ENCODE measurements at places on chromosomes 4 and X.

- DNase-seq: no peak
Measured at GRCh38 chr4:73508651-73509050, 27.1 kb downstream of the AFM start.

DNA sequence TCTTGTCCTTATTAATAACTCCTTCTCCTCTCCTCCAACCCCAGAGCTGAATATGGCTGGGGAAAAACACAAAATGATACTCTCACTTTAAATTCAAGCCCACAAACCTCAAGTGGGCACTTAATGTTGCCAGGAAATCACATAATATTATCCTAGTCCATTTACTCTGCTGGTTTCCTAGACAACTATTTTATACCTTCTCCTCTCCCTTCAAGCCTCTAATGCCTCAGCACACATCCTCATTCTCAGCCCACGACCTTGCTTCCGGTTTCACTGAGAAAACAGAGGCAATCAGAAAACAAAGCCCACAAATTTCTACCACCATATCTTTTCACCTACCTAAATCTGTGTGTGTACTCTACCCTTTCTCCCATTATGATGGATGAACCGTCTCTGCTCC, 12.1 kb upstream of the CLCN5 start:
- DNase-seq: no peak

DNA sequence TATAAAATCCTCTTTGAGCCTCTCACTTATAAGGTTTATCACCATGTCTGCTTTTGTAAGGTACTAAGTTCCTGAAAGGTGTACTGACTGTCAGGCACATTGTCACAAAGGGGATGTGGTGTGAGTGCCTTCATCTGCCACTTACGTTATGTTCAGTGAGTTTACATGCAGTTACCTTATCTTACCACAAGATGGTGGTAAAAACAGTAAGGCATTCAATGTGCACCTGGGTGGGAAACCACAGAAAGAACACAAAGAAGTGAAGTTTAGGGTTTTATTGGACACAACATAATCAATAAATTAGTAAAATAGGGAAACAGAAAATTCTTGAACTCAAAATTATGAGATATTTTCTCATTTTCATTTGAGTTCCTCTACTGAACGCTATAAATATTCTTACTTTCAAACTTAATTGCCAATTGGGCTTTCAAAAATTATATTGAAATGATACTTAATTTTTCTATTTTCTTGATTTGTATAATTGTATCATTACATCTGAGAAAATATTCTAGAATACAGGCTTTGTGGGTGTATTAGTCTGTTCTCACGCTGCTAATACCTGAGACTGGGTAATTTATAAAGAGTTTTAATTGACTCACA, 650.8 kb downstream of the PCDH7 start:
- no peak for DNase-seq

DNA sequence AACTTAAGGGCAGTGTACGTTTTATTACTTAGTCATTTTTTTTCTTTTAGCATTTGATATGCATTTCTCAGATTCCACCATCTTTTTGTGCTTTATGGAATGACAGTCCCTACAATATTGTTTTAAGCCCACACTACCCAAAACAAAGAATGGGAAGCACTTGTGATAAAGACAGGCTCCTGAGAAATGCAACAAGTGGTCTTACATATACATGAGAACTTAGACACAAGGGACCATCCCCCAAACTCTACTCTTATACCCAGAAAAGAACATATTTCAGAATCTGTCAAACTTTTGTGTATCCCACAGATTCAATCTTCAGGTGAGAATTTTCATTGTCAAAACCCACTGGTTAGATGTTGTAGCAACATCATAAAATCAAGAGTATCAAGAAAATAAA, 491.1 kb downstream of the AFF2 start:
- DNase-seq: no peak

DNA sequence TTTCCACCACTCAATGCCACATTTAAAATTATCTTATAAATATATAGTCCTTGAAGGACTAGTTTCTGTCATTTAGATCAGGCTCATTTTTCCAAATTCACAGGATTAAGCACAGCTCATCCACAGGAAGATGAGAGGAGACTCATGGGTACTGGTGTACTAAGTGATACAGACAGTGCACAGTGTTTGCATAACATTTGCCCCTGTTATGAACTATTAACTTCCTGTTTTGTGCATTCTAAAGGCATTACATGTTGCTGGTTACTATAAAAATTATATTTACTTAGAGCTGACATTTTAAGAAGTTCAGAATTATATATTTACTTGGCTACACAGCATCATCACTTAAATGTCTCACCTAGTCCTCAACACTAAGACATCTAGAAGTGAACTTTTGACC, 772.0 kb downstream of the TECRL start:
- DNase-seq: no peak

DNA sequence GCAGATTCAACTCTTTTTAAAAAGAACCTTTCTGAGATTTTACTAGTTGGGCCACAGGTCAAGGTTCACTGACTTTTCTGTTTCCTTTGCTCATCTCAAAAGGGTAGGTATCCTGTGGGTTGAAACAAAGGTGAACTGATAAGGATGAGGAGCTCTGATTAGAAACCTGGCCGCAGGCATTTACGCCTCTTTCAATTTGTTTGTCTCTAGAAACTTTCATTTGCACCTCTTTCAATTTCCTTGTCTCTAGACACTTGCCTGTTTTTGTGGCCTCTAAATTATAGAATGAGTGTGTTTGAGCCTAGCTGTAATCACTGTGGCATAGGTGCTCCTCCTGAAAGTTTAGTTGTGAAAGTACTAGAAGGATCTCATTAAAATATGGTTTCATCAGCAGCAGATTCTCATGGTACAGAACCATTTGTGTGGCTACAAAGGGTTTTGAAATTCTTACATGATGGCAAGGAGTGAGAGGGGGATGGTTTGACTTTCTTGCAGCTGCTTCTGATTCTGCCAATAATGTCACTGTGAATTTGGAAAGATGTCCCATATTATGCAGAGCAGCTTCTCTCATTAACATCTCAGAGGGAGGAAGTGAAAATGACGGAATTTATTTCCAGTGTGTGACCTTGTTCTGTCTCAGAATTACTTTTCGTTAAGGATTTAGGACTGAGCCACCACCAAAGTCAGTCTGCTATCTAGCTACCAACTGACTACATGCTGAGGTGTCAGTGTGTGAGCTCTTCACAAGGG, 142.2 kb downstream of the SH2D1A start:
- DNase-seq: peak; percentile 30

DNA sequence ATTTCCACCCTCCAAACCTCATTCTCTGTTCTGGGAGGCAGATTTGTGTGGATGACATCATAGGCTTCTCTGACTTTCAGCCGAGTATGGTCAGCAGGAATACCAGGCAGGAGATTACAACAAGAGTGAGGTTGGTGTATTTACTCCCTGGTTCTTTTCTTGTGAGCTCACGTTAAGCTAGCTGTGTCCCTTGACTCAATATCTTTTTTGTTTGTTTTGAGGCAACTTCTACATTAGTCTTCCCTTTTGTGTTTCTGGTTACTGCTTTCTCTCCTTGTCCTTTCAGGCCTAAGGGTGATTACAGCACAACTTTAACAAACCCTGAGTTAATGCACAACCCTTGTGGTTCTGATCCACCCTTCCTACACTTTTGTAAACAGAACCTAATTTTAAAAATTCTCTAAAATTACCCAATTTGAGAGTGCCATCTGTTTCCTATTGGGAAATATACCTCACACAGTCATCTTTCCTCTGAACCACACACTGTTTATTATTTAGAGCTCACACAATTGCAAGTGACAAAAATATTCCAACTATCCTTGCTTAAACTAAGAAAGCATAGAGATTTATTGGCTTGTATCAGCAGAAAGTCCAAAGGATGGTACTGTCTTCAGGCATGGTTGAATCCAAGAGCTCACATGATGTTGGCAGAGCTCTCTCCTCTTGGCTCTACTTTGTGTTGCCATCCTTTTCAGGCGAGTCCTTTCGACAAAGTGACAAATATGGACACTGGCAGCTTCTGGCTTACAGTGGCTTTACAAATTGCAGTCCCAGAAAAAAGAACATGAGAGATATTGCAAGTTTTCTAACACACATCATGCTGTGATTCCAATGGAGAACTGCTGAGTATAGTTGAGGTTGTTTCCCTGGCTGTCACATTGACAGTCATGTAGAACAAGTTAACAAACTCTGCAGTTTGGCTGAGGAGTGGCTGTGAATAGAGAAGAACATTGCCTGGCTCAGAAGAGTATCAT, 150.5 kb upstream of the DDIT4L start:
- DNase-seq: no peak

GRCh38 chr4:113080050-113080449, 30.6 kb downstream of the ANK2 start:
- DNase-seq: no peak

- DNase-seq: no peak
Measured at GRCh38 chrX:30620980-30621618, 32.1 kb upstream of the GK start.

DNA sequence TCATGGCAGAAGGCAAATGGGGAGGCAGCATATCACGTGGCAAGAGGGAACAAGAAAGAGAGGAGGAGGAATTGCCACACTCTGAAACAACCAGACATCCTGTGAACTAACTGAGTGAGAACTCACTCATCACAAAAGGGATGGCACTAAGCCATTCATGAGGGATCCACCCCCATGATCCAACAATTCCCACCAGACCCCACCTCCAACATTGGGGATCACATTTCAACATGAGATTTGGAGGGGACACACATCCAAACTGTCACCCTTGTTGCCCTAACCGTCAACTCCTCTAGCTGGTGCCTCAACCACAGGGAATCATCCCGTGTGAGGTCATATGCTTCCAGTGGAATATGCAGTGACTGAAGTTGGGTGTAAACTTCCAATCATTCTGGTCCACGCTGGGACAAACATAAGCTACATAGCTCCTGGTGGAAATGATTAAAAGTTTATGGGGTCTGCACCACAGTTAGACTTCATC, 62.5 kb downstream of the TEX13C start:
- DNase-seq: no peak

GRCh38 chrX:13607996-13608365, 38.6 kb downstream of the EGFL6 start:
- DNase-seq: no peak

- DNase-seq: no peak
Measured at GRCh38 chr4:132123870-132124623, 1025.0 kb upstream of the PCDH10 start.

GRCh38 chrX:3403748-3404147, 57.3 kb upstream of the MXRA5 start:
- no peak for DNase-seq

DNA sequence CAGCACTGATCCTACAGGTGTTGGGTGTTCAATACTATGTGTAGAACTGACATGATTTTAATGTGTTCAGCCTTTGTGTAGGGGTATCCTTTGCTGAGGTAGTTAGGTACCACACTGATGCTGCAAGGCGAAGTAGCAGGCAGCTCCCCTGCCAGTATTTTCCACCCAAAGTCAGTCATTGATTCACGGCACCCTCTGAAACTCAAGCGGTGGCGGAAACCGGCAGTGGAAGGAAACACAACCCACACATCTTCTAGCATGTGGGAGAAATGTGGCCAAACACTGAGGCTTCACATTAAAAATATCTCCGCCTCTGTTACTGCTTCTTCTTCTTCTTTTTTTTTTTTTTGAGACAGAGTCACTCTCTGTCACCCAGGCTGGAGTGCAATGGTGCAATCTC, 126.3 kb downstream of the AASDH start:
- DNase-seq: peak; percentile 16

DNA sequence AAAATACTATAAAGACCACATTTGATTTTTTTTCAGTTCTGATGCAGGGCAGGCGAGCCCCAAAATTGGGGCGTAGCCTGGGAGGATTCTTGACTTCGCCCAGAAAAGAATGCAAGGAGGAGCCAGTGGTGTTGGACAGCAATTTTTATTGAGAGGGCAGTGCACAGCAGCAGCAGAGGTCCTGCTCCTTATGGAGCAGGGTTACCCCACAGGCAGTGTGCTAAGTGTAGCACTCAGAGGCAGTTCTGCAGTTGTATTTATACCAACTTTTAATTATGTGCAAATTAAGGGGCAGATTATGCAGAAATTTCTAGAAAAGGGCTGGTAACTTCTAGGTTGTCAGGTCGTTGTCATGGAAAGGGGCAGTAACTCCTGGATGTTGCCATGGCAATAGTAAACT, 69.9 kb downstream of the GASK1B start:
- no peak for DNase-seq

- no peak for DNase-seq
Measured at GRCh38 chr4:185772391-185773093, 39.5 kb downstream of the SORBS2 start.

DNA sequence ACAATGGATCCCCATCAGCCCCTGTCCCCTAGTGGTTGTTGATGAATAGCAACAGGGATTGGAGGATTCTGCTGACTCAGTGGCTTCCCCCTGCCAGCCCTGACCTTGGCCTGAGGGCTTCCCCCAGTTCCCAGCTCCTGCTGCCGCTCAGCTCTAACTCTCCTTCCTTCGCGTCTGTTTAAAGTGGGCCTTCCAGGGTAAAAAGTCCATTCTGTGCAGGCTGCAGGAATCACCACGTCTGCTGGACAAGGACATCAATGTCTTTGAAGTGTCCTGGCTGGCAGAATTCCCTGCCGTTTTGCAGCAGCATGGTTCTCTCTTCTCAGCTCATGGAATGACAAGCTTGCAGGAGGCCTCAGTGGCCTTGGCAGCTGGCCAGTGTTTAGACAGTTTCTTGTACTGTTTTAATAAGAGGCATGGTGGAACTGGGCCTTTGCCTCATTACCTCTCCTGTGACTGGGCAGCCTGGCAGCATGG, 152.5 kb upstream of the STX18 start:
- no peak for DNase-seq

DNA sequence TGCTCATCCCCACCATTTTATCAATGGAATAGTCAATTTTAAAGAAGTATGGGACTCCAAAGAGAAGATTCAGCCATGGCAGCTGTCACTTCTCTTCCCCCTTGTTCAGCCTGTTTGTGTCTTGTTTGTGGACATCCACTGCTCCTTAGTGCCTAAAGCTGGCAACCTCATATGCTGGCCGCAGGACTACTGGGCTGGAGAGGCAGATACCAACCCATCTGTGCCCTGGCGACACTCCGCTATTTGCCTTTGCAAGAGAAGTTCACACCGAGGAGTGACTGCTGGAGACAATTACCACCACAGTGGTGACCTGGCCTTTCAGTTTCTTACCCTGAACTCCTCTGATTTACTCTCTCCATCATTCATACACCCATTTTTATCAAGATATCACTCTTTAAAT, 64.3 kb downstream of the NHSL2 start:
- DNase-seq: no peak

- DNase-seq: no peak
Measured at GRCh38 chrX:69366183-69366582, 137.9 kb upstream of the NALF2 start.

- DNase-seq: no peak
Measured at GRCh38 chr4:109389369-109390114, 44.1 kb upstream of the SEC24B start.

DNA sequence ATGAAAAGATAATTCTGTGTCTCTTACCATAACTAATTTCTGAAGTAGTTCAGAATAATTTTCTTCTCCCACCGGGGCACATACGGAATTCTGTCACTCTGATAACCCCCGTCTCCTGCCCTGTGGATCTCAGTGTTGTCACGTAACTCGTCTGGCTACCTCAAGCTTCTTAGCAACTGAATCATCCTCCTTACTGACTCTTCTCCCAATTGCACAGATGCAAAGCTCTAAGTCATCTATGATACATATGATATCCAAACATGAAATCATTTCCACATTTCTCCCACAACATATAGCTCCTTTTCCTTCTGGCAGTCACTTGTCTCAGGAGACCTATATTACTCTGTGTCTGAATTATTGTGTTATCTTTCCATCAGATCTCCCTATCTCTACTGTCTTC, 1043.1 kb upstream of the TENM3 start:
- no peak for DNase-seq

Measured in GM06990 (cell line).